Subcutaneous preadipocyte (primary cell): ENCODE measurements at places on chromosomes 16 and 17. TPM values are rescaled to one million over a fixed set of nuclear protein-coding genes. Genes with fewer than 3 reads are reported as not detected.

KRT31 gene
- total RNA-seq = not detected in 2 replicates

CCL23 gene
- not detected in 2 replicates for total RNA-seq

EPX gene
- not detected in 2 replicates for total RNA-seq

PHOSPHO1 gene
- under 0.01 TPM in 1 of 2 replicates, not detected in the other for total RNA-seq

CCL14 gene
- not detected in 2 replicates for total RNA-seq

ABCC12 gene
- total RNA-seq = under 0.01 TPM in 2 replicates

YBX2 gene
- total RNA-seq = not detected in 2 replicates

MT1G gene
- 0.59 and 3.3 TPM in 2 replicates for total RNA-seq

SOCS3 gene
- total RNA-seq = 47.3 and 107 TPM in 2 replicates

CD300LB gene
- not detected in 2 replicates for total RNA-seq

TBX2 gene
- 22.0 and 41.6 TPM in 2 replicates for total RNA-seq

ELP5 gene
- 28.9 and 31.2 TPM in 2 replicates for total RNA-seq

PYY gene
- 0.37 TPM in 1 of 2 replicates, not detected in the other for total RNA-seq

CD300LF gene
- not detected in 2 replicates for total RNA-seq

CES5A gene
- total RNA-seq = not detected in 2 replicates

EPOP gene
- 2.6 and 3.9 TPM in 2 replicates for total RNA-seq

CAPNS2 gene
- total RNA-seq = not detected in 2 replicates

GPR142 gene
- not detected in 2 replicates for total RNA-seq

CRYM gene
- total RNA-seq = 0.37 and 0.59 TPM in 2 replicates

MAPT gene
- 0.37 and 0.39 TPM in 2 replicates for total RNA-seq
